ENCODE measurements at places on chromosomes 1 and 21.

GRCh38 chr1:154808261-154808908, 61.7 kb downstream of the KCNN3 start:
- no peak for DNase-seq

GRCh38 chr1:59291561-59291960, 5.3 kb upstream of the FGGY start:
- no peak for DNase-seq

GRCh38 chr1:64539781-64540218, 69.9 kb downstream of the CACHD1 start:
- DNase-seq = no peak

GRCh38 chr1:200642481-200642880, 21.9 kb upstream of the KIF14 start:
- no peak for DNase-seq

DNA sequence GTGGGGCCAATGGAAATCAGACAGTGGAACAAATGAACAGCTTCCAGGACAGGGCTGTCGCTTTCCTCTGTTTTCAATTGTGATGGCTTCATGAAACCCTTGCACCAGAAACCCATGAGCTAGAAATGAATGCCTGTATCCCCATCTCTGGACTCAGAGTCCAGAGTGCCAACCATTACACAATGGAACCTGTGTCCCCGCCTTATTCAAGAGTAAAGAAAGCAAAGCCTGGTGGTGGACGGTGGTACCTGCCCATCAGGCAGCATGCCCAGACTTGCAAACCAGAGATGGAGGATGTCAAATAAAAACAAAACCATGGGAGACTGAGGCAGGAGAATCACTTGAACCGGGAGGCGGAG, 4.4 kb upstream of the CAPN2 start:
- DNase-seq = no peak

GRCh38 chr21:25960402-25960801, 210.2 kb downstream of the APP start:
- DNase-seq = no peak

- DNase-seq = no peak
Observed at GRCh38 chr21:31133243-31133830, 95.1 kb upstream of the KRTAP19-8 start.

DNA sequence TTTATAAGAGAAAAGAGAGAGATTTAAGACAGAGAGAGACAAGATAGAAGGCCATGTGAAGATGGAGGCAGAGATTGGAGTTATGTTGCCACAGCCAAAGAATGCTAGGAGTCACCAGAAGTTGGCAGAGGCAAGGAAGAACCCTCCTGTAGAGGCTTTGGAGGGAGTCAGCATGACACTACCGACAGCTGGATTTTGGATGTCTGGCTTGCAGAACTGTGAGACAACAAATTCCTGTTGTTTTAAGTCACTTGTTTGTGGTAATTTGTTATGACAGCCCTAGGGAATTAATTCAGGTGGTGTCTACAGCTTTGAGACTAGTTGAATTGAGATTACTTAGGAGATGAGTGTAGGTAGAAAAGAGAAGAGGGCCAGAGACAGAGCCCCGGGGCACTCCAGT, 158.5 kb downstream of the DNM3 start:
- no peak for DNase-seq

DNA sequence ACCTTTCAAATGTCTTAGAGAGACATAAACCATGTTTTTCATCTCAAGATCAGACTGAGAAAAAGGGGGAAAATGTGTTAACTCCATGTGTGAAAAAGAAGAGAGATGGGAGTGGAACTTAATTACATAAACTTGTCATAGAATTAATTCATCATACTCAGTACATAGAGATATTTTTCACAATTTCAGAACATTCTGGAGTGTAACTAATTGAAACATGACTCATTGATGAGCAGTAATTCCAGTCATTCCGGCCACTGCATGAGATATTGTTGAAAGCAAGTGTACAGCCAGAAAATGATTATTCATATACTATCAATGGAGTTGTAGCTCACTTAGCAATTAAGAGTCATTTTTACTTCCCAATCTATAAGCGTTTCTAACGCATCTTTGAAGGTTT, 739.3 kb downstream of the LTN1 start:
- no peak for DNase-seq

- DNase-seq = no peak
Observed at GRCh38 chr21:24096651-24097050, 1510.6 kb downstream of the MRPL39 start.

DNA sequence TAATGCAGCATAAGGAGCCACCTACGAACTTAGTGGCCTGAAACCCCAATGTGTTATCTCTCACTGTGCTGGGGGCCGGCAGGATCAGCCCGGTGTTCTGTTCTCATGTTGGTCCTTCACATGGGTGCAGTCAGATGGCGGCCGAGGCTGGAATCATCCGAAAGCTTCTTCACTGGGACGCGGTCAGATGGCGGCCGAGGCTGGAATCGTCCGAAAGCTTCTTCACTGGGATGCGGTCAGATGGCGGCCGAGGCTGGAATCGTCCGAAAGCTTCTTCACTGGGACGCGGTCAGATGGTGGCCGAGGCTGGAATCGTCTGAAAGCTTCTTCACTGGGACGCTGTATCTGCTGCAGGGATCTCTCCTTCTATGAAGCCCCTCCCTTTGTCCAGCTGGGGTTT, 12.6 kb upstream of the PCBP3 start:
- DNase-seq = no peak

DNA sequence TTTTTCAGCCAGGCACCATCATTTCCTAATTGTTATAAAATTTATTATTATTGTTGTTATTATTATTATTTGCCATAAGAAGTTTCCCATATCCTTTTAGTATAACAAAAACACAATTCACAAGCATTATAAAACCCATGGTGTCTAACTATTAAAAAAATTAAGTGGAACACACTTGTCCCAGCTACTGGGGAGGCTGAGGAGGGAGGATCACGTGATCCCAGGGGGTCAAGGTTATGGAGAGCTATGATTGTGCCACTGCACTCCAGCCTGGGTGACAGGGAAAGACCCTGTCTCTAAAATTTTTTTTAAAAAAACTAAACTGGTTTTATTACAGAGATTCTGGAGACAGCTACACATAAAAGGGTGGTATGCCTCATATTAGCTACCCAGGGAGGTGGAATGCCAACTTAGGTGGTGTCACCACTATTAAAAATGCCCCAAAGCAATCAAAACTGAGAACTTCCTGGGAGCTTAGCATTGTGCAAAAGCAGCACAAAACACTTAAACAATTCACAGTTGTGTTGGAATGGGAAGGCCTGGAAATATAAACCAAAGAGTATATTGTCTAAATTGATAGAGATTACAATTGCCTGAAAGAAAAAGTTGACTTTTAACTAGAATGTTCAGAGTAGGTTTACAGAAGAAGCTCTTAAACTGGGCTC, 8.7 kb upstream of the RGS4 start:
- DNase-seq = no peak

DNA sequence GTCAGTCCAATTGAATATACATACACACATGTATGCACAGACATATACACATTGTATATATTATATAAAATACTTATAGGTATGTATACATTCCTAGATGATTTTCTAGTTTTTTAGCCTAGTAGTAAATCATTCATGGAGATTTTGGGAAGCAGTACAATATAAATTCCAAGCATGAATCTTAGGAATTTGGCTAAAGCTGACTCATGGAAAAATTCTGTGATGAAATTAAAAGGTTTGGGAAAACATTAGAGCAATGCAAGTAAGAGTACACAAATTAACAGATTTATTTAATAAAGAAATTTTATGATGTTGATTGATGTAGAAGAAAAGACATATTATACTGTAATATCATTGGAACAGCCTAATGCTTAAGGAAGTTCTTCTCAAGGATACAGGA, 43.7 kb upstream of the PTGFR start:
- no peak for DNase-seq

GRCh38 chr1:201792534-201793305, 36.2 kb upstream of the IPO9 start:
- DNase-seq = peak; percentile 69

DNA sequence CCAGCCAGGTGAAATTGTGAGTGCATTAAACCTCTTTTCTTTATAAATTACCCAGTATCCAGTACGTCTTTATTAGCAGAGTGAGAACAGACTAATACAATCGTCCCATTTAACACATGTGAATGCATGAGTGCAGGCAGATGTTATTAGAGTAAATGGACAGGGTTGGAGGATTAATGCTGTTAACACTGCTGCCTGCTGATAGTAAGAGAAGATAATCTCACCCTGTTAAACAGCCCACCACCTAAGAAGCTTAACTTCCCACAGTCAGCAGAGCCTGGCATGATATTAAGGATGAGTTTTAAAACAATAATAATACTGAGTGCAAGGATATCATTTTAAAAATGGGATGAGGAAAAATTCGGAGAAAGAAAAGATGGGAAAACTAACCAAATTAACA, 181.4 kb upstream of the LHX8 start:
- no peak for DNase-seq

GRCh38 chr1:214292322-214292721, 11.4 kb downstream of the SMYD2 start:
- DNase-seq = no peak

DNA sequence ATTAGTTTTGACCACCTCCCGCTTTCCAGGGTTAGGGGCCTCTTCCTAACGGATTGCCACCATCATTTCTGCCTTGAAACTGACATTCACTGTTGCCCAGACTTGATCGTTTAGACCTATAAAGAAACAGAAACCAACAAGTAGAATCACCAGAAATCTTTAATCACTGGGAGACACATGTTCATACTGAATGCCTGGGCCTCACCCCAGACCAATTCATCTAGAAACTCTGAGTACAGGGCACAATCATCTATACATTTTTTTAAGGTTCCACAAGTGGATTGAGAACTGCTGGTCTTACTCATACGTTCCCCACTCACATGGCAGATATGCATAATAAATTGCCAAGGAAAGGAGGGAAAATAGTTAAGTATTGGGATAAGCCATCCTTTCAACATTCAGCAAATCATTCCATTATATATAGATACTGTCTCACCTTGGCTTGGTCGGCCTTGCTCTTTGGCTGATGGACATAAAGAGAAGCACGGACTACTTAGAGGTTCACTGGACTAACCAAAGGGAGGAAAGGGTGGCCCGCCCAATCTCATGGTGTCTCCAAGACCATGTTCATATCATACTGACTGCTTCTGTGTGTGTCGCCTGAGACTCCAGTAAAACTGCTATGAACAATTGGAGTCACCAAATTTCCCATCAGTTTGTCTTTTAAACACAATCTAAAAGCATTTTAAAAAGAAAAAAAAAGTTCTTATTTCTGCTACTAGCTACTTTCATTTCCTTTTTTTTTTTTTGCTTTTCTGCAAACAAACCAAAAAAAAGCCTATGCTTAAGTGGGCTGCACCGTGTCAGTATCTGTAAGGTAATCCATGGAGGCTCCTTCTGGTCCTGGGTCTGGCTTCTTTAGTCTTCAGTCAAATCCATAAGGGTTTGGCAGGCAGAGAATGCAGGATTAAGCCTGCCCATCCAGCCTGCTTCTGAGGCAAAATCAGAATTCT, 9.4 kb upstream of the TARBP1 start:
- DNase-seq = peak; percentile 68

GRCh38 chr21:20968391-20968790, 29.8 kb upstream of the NCAM2 start:
- DNase-seq = no peak

GRCh38 chr21:46515109-46515508, 56.4 kb downstream of the DIP2A start:
- no peak for DNase-seq

DNA sequence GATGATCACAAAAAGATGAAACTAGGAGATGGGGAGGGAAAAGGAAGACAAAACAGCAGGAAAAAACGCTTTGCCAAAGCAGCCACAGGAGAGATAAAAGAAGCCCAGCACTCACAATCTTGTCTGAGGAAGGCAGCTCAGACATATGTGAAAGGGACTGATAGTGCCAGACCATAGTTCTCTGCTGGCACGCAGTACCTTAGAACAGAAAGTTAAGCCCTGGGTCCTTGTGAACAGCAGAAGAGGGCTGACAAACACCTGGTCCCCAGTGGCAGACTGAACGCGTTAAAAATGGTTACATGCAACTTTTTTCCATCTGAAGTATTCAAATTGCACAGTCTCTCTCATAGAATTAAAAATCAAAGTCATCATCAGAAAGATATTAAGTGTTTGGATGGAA, 433.2 kb upstream of the ADAMTS5 start:
- DNase-seq = no peak

DNA sequence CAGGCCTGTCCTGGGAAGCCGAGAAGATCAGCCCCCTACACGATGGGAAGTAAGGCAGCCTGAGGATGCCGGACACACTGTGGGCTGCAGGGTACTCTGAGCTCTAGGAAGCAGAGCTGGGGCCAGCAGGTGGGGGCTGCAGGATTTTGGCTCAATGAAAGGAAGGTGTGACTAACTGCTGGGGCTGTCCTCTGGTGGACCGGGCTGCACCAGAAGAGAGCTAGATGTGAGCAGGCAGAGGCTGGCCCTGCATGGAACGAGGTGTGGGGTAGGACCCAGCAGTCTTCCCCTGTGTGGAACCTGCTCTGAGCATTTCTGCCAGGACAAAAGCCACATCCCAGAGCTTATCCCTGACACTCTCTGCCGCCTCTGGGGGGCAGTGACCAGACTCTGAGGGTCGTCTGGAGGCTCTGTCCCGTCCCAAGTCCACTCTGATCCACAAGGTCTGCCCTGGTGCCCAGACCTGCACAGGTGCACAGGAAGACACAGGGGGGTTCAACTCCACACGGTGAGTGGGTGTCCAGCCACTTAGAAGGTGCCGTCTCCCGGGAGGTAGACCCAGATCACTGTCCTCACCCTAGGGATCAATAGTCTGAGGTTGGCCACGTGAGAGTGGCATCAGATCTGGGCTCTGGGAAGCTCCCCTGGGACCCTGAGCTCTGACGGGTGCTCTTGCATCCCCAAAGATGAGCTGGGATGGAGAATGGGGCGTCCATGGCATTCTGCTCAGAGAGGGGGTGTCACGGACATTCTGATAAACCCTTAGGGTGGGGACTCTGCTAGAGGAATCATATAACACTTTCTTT, 187.6 kb upstream of the VAMP3 start:
- DNase-seq = no peak

DNA sequence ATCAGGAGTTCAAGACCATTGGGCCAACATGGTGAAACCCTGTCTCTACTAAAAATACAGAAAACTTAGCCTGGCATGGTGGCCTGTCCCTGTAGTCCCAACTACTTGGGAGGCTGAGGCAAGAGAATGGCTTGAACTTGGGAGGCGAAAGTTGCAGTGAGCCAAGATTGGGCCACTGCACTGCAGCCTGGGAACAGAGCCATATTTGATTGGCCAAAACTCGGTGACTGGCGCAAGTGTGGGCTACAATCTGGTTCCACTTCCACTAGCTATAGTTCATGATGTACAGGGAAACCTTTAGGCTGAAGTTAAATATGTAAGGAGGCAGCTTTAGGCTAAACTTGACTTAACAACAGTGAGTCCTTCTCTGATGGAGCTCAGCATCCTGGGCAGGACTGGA, 20.2 kb downstream of the SLC30A10 start:
- DNase-seq = no peak
